Mesenchymal stem cell (in vitro differentiated cells and primary cell): ENCODE measurements at places on chromosomes 7 and 10.

GRCh38 chr7:139249179-139249810, 18.3 kb downstream of the UBN2 start:
- H3K4me1 ChIP-seq, result no peaks in the 10 kb centered on the region
- no peaks in the 10 kb centered on the region for H3K27me3 ChIP-seq
- no peak overlapping the region for H3K27ac ChIP-seq
- H3K4me3 ChIP-seq, result no peak overlapping the region
- peaks cover 12% of the 10 kb centered on the region for H3K36me3 ChIP-seq

- H3K27ac ChIP-seq, result no peak overlapping the region
- H3K4me3 ChIP-seq, result no peak overlapping the region
- H3K4me1 ChIP-seq, result peaks cover 11% of the 10 kb centered on the region
- DNase-seq, result no peak
- no peaks in the 10 kb centered on the region for H3K36me3 ChIP-seq
- no peaks in the 10 kb centered on the region for H3K27me3 ChIP-seq
Observed at GRCh38 chr10:132068431-132069121, 2.8 kb downstream of the JAKMIP3 start.

GRCh38 chr10:7365027-7365745, 45.6 kb downstream of the SFMBT2 start:
- H3K4me1 ChIP-seq, result no peaks in the 10 kb centered on the region
- no peak overlapping the region for H3K4me3 ChIP-seq
- H3K27me3 ChIP-seq, result no peaks in the 10 kb centered on the region

- no peak overlapping the region for H3K27ac ChIP-seq
- H3K36me3 ChIP-seq, result peaks cover 61% of the 10 kb centered on the region
- no peaks in the 10 kb centered on the region for H3K27me3 ChIP-seq
Observed at GRCh38 chr7:80208700-80209099, 74.1 kb downstream of the GNAI1 start.

GRCh38 chr7:73623798-73624668, at the start of gene MLXIPL:
TSS of gene MLXIPL (minus strand) at chr7:73624522. CDS start at chr7:73624492, 30 bp downstream.
- DNase-seq, result peak; percentile 67
- H3K36me3 ChIP-seq, result no peaks in the 10 kb centered on the region
- H3K4me3 ChIP-seq, result peak within 1 kb of the TSS; percentile 55
- H3K27ac ChIP-seq, result no peak within 1 kb of the TSS
- peaks cover 70% of the 10 kb centered on the region for H3K27me3 ChIP-seq
- peaks cover 17% of the 10 kb centered on the region for H3K4me1 ChIP-seq

- H3K4me3 ChIP-seq, result no peak overlapping the region
- no peak for DNase-seq
- peaks cover 3% of the 10 kb centered on the region for H3K4me1 ChIP-seq
- peaks cover 23% of the 10 kb centered on the region for H3K36me3 ChIP-seq
- H3K27ac ChIP-seq, result no peak overlapping the region
Observed at GRCh38 chr7:132969520-132969919, 112.4 kb downstream of the CHCHD3 start.

GRCh38 chr7:139159900-139160675, 50.6 kb upstream of the ZC3HAV1 start:
- no peaks in the 10 kb centered on the region for H3K36me3 ChIP-seq
- no peak overlapping the region for H3K4me3 ChIP-seq
- peak; percentile 8 for DNase-seq
- no peak overlapping the region for H3K27ac ChIP-seq
- no peaks in the 10 kb centered on the region for H3K4me1 ChIP-seq
